Memory B cell (primary cell): ENCODE measurements at places on chromosomes 1 and 21.

- no peak for DNase-seq
Observed at GRCh38 chr1:150076985-150077384, 9.4 kb downstream of the VPS45 start.

DNA sequence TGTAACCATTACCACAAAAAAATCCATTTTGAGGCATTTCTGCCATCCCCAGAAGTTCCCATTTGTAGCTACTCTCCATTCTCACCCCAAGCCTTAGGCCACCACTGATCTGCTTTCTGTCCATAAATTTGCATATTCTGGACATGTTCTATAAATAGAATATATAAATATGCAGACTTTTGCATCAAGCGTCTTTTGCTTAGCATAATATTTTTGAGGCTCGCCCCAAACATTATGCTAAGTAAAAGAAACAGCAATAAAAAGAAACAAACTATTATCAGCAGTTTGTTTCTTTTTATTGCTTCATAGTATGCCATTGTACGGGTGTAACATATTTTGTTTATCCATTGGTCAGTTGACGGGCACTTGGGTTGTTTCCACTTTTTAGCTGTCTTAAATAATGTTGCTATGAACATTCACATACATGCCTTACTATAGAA lies 7.9 kb downstream of the TFAP2E start:
- no peak for DNase-seq

- DNase-seq = no peak
Observed at GRCh38 chr1:13908128-13908527, 208.1 kb downstream of the PRDM2 start.

GRCh38 chr1:18230840-18231239 lies 123.2 kb downstream of the IGSF21 start:
- no peak for DNase-seq

DNA sequence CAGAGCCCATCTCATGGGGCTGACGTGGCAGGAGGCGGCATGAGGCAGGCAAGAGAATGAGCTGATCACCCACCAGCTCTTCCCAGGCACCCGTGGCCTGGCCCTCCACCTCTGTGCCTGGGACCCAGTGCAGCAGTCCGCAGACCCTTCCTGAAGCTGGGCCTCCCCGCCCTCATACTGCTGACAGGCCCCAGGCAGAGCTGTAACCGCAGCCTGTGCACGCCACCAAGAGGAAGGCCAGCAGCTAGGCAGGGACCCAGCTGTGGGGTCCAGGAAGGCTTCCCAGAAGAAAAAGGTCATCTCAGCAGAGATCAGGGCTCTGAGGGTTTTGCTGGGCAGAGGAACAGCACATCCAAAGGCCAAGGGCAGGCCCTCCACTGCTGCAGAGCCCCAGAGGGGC lies 9.8 kb upstream of the MTFR1L start:
- no peak for DNase-seq

GRCh38 chr1:43491061-43491460 lies 37.3 kb upstream of the HYI start:
- no peak for DNase-seq

DNA sequence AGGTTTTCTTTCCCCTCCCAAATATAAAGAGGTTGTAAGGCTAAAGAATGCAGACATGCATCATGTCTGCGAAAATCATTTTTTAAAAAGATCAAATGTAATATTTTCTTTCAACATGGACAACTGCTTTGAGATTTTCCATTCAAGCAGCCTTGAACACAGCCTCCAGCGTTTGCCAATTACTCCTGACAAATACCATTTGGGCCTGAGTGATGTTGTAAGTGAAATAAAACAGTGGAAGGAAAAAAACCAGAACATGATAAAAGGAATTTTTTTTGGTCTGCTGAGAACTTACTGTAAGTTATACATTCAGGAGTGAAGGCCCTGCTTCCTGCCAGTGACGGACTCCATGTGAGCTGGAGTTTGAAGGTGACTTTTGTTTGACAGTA lies 37.2 kb downstream of the SETD4 start:
- DNase-seq = no peak

GRCh38 chr1:156527584-156527983 lies 27.0 kb upstream of the MEF2D start:
- no peak for DNase-seq

DNA sequence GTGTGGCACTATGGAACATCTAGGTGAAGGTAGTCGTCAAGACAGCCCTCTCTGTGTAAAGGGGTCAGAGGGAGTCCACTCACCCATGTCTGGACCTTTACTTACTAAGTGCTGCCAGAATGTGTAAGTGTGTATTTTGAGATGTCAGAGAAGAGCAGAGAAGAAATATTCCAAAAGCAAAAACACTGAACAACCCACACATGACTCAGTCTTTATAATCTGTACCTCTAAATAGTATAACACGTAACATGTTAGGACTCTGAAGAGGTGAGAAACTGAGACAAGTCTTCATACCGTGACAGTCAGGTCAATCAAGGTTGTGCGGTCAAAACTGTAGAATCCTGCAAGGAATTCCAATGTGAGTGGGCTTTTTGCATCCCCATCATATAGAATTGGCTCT lies 555.2 kb downstream of the LMO4 start:
- no peak for DNase-seq

DNA sequence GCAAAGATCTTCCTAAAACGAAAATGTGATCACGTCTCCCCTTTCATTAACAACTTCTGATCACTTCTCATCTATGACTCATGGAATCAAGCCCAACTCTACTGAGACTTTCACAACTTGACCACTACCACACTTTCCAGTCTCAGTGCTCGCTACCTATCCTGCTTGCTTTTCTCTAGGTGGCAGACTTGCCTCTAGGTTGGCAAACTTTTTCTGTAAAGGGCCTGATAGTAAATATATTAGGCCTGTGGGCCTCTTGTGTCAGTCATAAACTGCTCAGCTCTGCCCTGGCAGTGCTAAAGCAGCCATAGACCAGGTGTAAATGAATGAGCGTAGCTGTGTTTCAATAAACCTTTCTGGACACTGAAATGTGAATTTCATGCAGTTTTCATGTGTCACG lies 21.5 kb upstream of the HMGB4 start:
- no peak for DNase-seq

DNA sequence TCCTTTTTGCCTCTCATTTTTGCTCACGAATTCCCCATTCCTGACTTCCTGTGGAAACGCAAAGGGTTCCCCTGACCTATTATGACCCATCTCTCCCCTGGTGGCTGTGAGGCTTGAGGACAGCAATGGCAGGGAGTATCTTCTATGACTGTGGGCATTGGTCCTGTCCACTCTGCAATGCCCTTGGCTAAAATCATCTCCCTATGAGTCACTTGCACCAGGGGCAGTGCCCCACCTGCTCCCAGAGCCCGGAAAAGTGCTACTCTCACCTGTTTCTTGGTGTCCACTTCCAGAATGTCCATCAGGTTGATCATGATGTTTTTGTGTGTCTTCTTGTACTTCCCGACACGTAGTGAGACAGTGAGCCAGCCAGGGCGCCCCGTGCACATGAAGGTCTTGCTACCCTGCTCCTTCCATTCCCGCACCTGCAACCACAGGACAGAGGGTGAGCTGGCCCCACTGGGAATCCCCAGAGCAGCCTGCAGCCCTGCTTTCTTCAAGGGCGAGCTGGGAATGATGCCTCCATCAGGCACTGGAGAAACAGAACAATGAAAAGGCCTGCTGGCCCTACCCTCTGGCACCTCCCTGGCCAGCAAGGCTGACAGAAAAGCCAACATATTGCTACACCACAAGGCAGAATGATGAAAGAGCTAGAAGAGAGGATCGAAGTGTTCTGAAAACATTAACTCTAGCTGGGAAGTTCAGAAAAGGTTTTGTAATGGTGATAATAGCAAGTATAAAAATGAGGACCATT lies 3.5 kb downstream of the DHCR24 start:
- no peak for DNase-seq

DNA sequence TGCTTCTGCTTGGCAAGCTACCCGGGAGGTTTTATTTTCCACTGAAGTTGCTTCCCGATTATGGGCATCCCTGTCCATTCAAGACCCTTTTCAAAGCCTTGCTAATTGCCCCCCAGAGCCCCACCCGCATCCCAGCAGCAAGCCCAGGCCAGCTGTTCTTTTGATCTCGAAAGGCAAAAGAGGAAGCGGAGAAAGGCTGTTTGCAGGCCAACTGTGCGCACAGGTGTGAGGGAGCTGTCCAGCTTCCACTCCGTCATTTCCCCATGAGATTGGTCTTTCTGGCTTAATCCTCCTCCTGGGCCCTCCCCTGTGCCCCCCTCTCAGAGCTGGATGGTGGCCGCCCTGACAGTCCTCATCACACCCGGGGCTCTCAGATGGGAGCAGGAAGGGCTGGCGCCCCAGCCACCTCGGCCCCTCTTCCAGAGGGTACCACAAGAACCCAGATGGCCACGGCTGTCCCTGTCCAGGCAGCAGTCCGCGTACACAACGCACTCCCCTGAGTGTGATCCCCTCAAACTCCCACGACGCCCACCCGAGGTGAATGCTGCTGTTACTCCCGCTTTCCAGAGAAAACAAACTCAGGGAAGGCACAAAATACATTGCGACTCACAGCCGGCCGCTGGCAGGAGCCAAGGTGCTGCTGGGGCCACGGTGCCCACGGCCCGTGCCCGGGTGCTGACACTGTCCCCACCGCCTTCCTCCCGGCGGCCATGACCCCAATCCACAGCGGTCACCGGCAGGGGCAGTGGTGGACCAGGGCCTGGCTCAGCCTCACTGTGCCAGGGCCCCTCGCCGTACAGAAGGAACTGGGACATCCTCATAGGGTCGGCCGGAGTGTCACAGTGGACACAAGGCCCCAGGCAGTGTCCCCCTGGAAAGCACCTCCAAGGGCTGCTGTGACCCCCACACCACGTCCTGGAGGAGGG lies 121.9 kb downstream of the CRYAA start:
- peak; percentile 39 for DNase-seq

- no peak for DNase-seq
Observed at GRCh38 chr1:206606867-206607266, 5.4 kb downstream of the EIF2D start.

DNA sequence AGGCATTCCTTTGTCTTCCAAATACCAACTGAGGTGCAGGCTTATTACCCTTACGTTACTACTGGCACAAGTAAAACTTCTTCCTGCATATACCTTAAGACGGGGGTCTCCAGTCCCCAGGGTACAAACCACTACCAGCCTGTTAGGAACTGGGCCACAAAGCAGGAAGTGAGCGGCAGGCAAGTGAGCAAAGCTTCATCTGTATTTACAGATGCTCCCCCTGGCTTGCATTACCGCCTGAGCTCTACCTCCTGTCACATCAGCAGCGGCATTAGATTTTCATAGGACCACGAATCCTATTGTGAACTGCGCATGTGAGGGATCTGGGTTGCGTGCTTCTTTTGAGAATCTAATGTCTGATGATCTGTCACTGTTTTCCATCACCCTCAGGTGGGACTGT lies 113.1 kb downstream of the SLC45A1 start:
- peak; percentile 26 for DNase-seq

DNA sequence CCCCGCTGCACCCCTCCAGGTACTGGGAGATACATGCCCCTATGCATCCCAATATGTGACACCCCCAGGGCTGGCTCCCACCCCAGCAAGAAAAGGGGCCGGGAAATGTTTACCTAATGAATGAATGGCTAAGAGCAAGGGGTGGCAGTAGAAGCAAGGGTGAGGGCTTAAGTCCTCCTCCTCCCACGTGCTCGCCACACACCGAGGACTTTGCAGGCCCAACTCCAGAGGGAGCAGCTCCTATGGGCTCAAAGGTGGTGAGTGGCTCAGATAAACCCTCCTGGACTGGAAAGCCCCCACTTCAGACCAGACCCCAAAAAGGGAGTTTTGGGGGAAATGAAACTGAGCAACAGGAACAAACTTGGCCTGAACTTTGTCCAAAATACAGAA lies 11.4 kb downstream of the SLC45A3 start:
- DNase-seq = no peak

GRCh38 chr1:17669866-17670451 lies 85.2 kb upstream of the ACTL8 start:
- DNase-seq = no peak

DNA sequence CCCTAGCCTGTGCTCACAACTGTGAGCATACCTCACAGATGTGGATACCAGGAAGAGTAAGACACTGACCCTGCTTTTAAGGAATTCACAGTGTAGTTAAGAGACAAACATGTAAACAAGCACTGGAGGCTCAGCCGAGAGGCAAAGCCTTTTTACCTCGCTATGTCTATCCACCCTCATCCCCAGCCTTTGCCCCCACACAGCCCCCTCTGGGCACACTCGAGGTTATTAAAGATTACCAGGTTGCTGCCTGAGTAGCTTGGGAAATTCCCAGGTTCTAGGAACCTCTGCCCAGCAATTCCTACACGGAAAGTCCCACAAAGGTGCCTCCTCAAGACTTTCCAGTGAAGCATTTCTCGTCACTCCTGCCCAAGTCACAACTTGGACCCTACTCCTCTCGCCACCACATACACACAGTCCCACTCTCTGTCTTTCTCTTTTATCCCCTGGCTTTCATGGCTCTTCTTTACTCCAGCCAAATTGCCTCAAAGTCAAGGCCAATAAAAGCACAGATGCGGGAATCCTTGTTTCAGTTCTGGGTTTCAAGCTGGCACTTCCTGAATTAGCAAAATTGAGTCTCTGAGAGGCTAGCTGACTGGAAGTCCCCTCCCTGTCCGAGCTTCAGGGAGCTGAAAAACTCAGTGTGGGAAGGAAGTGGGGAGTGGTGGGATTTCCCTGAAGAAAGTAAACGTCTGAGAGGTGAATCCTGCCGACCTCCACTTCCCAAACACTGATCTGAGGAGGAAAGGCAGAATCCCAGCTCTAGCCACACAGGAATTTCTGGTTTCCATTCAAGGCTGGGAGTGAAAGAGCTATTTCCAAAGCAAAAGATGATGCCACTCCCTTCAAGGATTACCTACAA lies 7.6 kb downstream of the DENND2D start:
- DNase-seq = peak; percentile 25

DNA sequence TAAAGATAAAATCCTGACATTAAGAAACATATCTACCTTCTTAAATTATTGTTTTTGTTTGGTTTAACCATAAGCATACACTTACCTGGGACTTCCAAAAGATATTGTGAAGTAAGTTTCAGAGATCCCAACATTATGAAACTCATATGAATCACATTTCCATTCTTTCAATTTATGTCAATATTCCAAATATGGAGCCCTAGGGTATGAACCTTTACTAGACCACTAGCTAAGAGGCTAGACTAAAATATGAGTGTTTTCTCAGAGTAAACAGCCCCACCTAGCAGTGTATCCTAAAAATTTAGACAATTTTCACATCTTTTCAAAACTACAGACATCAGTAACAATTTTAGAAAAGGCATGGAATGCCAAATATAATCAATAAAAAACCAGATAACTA lies 24.4 kb downstream of the SCAF4 start:
- no peak for DNase-seq

DNA sequence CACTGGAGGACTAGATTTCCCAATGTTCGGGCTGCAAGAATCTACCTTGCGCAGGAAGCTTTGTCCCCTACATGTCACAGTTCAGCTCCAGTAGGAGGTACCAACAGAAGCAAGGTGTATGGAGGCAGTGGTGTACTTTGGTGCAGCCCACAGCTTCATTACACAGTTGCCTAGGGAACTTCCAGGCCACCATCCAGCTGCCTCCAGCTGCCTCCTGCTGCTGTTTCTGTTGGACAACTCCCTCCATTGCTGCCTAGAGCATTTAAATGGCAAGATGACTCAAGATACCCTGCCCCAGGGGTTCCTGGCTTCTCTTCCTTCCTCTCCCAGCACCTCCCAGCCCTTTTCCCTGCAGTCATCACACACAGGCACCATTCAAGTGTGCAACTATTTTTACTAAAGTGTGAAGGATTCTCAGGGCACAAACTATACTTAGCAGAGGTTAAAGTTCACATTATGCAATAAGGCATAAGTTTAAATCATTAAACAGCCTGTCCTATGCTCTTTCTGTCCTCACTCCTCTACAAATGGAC lies 39.0 kb upstream of the ATP1A1 start:
- no peak for DNase-seq

- DNase-seq = no peak
Observed at GRCh38 chr1:189496768-189497167, 980.9 kb downstream of the BRINP3 start.
